Pancreas (tissue), 10 donors: ENCODE measurements at places on chromosomes 3 and 15.

DNA sequence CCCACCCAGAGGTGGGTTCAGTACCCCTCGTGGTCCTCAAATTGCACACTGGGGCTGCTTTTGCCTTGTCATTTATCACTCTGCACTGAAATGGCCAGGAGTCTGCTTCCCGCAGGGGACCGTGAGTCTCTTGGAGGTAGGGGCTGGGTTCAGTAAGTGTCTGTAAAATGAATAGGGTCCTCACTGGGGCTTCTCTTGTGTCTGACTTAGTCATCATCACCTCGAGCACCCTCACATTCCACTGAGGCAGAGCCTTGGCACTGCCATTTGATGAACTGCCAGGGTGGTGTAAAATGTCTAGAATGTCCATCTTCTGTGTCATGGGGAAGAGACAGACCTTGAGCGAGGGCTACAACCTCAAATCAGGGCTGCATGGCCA is 61.0 kb upstream of the RYK start:
- DNase-seq: no peak

DNA sequence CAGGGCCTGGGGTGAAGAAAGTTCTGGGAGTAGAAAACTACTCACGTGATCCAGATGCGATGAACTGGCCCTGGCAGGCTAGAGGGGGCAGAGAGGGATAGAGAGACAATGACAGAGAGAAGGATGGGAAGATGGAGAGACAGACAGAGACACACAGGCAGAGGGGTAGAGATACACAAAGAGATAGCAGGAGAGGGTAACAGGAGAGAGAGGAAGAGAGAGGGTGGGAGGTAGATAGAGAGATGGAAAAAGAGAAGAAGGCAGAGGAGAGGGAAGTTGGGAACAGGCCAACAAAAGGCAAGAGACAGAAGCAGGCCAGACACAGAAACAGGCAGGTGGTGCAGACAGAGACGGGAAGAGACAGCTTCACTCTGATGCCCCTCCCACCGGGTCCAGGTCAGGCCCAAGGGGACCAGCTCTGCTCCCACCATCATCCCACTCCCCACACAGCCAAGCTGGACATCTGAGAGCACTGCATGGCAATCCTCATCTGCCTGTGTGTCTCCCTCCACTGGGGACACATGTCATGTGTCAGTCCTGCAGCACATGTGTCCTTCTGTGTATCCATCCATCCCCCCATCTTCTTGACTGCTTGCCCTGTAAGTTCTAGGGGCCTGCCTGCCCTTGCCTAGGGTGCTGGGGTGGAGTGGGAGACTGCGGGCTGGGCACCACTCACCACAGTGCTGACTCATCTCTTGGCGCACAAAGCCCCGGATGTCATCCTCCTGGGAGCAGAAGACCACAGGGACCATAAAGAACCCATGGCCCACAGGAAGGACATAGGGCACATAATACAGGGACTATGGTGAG is 2.2 kb upstream of the UCN2 start:
- no peak for DNase-seq

DNA sequence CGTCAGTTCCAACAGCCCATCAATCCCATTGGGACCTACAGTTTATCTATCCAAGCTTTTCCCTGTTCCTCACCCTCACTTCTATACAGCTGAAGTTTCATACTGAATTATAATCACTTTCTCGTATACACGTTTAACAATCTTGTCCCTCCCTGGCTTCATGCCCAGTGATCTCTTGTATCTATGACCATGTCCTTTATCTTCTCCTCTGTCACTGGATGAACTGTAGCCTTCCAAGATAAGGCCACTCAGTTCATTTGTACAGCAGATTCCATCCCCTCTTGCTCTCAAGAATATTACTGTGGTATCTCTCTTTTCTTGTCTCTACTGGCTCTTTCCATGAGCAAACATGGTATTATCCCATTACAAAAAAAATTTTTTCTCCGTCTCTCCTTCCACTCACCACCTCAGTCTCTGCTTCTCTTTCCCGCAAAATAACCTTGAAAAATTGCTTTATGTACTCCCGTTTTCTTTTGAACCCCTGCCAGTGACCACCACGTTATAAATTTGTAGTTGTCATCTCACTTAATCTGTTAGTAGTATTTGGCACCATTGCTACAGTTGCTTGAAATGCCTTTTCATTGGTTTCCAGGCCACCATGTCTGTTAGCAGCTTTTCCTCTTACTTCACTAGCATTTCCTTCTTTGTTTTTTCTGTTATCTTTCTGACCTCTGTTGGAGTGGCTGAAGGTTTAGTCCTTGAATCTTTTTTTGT is 9.4 kb downstream of the CTNNB1 start:
- DNase-seq: no peak

GRCh38 chr3:116153174-116153573 is 292.1 kb downstream of the LSAMP start:
- DNase-seq: no peak

DNA sequence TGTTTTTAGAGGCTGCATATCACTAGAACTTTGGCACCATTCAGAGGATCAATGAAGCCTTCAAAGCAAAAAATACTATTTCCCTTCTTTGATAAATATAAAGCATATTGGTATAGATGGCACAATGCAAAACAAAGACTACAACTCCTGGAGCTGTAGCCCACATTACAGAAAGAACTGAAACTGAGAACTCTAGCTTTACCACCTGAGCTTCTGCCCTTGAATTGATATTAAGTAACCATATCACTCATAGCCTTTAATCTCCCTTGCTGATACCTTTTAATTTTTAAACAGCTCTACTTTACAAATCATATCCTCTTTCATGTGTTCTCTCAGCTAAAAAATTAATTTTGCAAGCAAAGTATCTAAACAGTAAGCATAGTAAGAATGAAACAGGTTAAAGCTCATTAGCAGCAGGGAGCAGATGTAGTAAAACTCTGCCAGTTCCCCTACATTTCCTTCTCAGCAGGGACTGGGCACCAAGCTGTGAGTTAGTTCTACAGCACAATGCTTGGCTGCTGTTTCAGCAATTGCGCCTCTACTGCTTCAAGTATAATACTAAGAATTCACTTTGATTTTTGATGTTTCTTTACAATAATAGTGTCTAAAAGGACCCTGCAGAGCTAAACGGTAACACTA is 97.9 kb upstream of the NANOGP8 start:
- no peak for DNase-seq
